T-cell (primary cell): ENCODE measurements at places on chromosomes 3 and 15.

DNA sequence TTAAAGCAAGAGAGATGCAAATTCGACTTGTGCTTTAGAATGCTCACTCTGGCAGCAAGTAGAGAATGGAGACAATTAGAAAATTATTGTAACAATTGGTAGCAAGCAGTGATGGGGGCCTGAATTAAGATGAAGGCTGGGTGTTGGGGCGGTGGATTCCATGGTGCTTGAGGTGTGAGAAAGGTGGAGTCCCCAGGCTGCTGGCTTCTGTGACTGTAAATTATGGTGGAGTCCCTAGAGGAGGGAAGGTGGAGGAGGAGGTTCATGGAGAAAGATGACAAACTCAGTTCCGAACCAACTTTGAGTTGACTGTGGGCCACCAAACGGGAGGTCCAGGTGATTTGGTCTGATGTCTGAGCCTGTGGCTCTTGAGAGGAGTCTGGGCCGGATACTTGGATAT, 10.7 kb upstream of the SMAD3 start:
- H3K4me3 ChIP-seq = no peak overlapping the region
- H3K27me3 ChIP-seq = no peaks in the 10 kb centered on the region
- H3K36me3 ChIP-seq = no peaks in the 10 kb centered on the region
- H3K27ac ChIP-seq = no peak overlapping the region

DNA sequence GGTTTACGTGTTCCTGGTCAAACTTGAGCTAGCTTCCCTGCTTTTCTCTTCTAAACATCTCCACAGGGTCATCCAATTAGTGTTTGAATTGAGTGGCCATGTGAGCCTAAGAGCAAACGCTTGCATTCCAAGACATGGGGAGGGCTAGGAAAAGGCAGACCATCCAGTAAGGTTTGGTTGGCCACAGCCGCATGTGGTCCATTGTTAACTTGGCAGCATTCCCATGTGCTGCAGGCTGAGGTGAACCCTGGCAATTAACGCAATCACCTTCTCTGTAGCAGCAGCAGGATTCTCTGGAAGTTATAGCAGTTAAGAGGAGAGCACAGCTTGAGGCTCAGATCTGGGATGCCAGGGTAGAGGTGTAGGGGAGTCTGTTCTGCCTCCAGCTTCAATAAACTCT, 502.2 kb upstream of the LMCD1 start:
- no peak for DNase-seq
- H3K36me3 ChIP-seq = no peaks in the 10 kb centered on the region
- H3K4me1 ChIP-seq = no peaks in the 10 kb centered on the region
- H3K27ac ChIP-seq = no peak overlapping the region
- no peak overlapping the region for H3K4me3 ChIP-seq
- peaks cover 3% of the 10 kb centered on the region for H3K27me3 ChIP-seq

DNA sequence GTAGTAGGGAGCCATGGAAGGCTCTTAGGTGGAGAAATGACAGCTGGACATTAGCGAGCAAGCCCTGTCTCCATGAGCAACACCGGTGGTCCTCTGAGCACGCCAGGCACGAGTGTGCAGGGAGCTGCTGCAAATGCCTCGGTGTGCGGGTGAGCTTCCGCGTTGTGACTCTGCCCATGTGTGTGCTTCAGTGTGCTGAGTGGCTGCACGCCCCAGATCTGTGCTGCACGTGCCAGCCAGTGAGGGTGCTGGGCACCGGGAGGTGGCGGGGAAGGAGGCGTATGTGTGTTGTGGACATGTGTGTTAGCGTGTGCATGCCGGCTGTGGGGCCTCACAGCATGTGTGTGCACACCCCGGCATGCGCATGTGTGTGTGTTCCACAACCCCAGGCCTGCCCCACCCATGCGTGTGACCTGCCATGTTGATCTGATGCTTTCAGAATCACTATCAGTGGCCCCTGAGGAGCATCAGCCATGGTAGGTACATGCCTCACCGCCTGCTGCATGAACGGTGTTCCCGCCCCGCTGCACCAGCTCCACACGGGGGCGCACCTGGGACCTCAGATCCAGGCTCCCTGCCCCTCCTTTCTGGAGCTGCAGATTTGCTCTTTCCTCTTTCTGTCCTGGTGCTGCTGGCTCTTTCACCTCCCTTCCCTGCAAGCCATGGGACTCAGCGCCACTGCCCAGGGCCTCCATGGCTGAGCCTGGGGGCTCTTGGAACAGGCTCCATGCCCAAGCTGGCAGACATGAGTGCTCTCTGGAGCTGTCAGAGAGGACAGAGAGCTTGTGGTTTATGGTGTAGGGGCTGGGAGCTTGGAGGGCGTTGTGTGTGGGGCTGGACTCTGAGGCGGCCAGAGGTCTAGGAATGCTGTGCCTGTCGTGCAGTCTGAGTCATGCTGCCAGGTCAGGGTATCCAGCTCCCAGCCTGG, 169.4 kb downstream of the TBC1D2B start:
- no peaks in the 10 kb centered on the region for H3K36me3 ChIP-seq
- H3K4me3 ChIP-seq = no peak overlapping the region
- H3K27ac ChIP-seq = no peak overlapping the region
- no peaks in the 10 kb centered on the region for H3K4me1 ChIP-seq
- H3K27me3 ChIP-seq = peaks cover 15% of the 10 kb centered on the region
- DNase-seq = peak; percentile 40

DNA sequence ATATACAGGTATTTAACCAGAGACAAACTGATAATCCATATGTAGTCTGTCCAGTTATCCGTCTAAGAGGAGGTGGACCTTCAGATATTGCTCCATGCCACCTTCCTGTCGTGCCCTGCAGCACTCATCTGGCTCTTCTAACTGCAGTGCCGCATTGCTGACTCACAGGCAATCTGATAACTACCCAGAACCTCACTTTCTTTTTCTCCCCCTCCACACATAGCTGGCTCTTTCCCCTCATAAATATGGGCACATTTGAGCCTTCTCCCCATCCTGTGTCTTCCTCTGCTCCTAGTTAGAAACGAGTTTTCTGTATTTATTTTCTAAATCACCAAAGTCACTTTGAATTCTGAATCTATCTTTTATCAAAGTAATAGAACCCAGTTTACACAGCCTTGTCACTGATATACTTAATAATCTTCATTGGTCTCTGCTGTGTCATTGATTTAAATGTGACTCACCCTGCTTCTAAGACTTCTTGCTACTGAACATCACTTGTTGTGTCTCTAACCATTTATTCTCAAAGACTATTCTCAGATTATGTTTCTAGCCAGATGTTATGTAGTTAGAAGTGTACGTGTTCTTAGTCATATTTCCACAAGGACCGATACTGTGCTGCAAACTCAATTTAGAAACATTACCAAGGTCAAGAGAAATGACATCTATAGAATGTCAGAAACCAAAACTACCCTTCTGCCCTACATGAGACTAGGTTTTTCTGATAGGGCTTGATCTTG, 17.4 kb upstream of the KCNMB2 start:
- H3K36me3 ChIP-seq = no peaks in the 10 kb centered on the region
- no peak overlapping the region for H3K27ac ChIP-seq
- no peaks in the 10 kb centered on the region for H3K27me3 ChIP-seq
- no peak overlapping the region for H3K4me3 ChIP-seq
- DNase-seq = no peak

GRCh38 chr3:120689395-120689794, 7.4 kb upstream of the HGD start:
- no peaks in the 10 kb centered on the region for H3K27me3 ChIP-seq
- peaks cover 15% of the 10 kb centered on the region for H3K36me3 ChIP-seq
- H3K4me1 ChIP-seq = no peaks in the 10 kb centered on the region
- no peak for DNase-seq
